ENCODE measurements at places on chromosomes 5 and 9.

DNA sequence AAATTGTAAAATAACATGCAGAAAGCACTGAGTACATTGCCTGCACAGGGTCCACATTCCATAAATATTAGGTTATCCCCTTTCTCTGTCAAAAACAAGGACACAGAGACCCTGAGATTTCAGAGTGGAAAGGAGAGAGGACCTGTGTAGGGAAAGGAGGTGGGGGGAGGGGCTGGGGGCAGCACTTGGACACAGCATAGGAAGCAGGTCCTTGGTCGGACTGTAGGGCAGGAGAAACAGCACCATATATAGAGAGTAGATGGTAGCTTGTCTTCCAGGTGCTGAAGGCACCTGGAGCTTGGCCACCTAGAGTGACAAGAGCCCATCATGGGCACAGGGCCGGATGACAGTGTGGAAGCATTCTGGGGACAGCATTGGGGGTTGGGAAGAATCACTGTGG lies 2.4 kb downstream of the TPM2 start:
- DNase-seq = no peak

GRCh38 chr5:75362474-75362975 lies 25.5 kb downstream of the HMGCR start:
- no peak for DNase-seq

- DNase-seq = no peak
These were observed 10.3 kb upstream of the STX17 start for GRCh38 chr9:99896119-99896518.

DNA sequence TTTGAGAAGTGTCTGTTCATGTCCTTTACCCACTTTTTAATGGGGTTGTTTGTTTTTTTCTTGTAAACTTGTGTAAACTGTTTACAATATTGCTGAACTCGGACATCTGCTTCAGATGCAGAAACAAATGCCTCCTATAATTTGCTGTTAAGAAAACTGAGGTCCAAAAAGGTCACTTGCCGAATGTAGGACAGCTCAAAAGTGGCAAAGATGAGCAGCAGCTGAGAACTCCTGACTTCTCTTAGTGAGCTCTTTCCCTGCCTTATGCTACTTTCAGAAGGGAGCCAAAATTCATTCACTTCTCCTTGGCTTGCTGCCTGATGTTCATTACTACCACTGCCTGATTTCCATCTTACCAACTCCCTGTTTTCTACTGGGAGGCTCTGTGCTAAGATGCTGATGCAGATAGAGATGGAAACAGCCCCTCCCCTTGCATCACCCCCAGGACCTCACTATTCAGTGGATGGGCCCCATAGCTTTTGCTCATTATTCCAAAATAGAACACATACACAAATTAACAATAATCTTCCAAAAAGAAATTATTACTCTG lies 60.1 kb downstream of the SEMA6A start:
- DNase-seq = no peak

GRCh38 chr5:157649101-157649500 lies 3.1 kb downstream of the SOX30 start:
- no peak for DNase-seq

GRCh38 chr5:133682451-133682850 lies 70.1 kb upstream of the FSTL4 start:
- no peak for DNase-seq
